Thoracic aorta (tissue), 2 donors: ENCODE measurements at places on chromosomes 11 and 22. TPM values are rescaled to one million over a fixed set of nuclear protein-coding genes. Genes with fewer than 3 reads are reported as not detected.

The MUS81 gene
- total RNA-seq, result 51.8 TPM

The CYP2D6 gene
- not detected for total RNA-seq

The MCAM gene
- 3,387 TPM for total RNA-seq

The VPS51 gene
- 498 TPM for total RNA-seq

The MPZL3 gene
- 0.41 TPM for total RNA-seq
